ENCODE measurements at places on chromosomes 6 and 20.

- no peak for DNase-seq
Measured at GRCh38 chr6:163176097-163176496, 238.4 kb upstream of the QKI start.

- DNase-seq = no peak
Measured at GRCh38 chr20:10540636-10541493, 105.8 kb downstream of the SLX4IP start.

GRCh38 chr6:17813542-17813941 is 106.8 kb upstream of the NUP153 start:
- no peak for DNase-seq

DNA sequence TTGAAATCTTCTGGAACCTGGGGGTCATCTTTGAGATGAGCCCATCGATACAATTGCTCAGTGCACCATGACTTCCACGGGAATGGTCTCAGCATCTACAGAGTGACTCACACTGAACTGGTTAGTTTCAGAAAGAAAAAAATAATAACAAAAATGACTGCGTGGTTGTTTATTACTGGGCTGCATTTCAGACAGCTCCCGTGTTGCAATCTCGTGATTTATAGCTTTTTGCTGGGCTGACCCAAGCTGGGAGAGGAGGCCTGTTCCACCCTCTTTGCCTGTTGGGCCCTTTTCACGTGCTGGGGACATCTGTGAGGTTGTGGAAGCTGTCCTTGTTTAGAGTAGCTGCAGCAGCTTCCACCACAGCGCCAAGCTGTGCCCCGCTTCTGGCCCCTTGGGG is 225.5 kb downstream of the BMP7 start:
- DNase-seq = no peak

Data from NCI-H774 (cell line).